Activated CD8-positive, alpha-beta T cell treated with anti-CD3 and anti-CD28 coated beads for 36 hours (primary cell): ENCODE measurements at places on chromosomes 2 and 18. TPM values are rescaled to one million over a fixed set of nuclear protein-coding genes. Genes with fewer than 3 reads are reported as not detected.
A peak's percentile ranks its signal among the peaks of the same experiment; 100 is the strongest.

ARHGEF33 gene
- total RNA-seq, result not detected

MEP1B gene
- not detected for total RNA-seq

NEU2 gene
- total RNA-seq, result not detected

MCFD2 gene
- total RNA-seq, result 27.7 TPM

ALK gene
- not detected for total RNA-seq

GRCh38 chr2:199488772-199489400 lies 31.1 kb upstream of the SATB2 start:
- DNase-seq, result peak; percentile 62

DNA sequence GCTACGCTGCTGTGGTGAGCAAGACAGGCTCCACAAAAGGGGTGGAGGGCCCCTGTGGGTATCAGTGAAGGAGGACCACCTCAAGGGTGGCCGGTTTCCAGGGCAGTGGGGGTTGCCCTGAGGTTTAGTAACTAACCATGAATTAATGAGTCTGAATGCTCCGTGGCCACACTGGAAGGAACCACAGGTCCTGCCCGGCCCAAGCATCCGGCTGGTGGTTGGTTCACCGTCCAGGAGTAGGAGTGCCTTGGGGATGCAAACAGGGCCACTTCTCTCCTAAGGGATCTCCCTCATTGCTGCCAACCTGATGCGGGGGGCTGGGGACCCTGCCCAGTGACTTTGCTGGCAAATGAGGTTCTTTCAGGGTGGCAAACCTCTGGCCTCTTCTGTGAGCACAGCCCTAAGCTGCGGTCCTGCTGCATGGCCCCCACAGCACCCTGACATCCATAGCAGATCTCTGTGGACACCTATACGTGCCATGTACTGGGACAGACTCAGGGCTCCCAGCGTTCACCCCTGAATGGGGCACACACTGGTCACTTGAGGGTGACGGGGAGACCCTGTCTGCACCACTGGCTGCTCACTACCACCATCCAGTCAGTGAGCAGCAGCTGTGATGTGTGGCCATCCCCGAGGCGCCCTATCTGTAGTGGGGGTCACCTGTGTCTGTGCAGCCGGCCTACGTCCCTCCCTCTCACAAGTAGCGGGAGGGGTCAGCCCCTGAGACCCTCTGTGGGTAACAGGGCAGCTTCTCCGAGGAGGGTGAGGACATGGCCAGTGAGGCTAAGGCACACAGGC lies 41.6 kb downstream of the HS6ST1 start:
- no peak for DNase-seq
